ENCODE measurements at places on chromosomes 11 and 22.

GRCh38 chr11:35800970-35801953 lies 138.7 kb downstream of the TRIM44 start:
- H3K36me3 ChIP-seq = peaks cover 32% of the 10 kb centered on the region
- no peaks in the 10 kb centered on the region for H3K27me3 ChIP-seq
- H3K4me1 ChIP-seq = peaks cover 17% of the 10 kb centered on the region
- no peak for DNase-seq
- H3K27ac ChIP-seq = no peak overlapping the region

DNA sequence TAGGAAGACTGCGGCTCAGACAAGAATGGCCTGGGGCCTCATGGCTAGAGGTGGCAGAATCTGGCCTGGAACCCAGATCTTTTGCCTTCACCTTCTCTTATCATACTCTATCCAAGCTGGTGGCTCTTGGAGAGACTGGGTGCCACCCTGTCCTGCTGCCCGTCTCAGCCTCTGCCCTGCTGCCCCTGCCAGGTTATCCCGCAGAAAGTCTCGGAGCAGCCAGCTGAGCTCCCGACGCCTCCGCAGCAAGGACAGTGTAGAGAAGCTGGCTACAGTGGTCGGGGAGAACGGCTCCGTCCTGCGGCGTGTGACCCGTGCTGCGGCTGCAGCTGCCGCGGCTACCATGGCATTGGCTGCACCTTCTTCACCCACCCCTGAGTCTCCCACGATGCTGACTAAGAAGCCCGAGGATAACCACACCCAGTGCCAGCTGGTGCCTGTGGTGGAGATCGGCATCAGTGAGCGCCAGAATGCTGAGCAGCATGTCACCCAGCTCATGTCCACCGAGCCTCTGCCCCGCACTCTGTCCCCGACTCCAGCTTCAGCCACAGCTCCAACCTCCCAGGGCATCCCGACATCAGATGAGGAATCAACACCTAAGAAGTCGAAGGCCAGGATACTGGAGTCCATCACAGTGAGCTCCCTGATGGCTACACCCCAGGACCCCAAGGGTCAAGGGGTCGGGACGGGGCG lies 5.9 kb downstream of the INCENP start:
- H3K4me3 ChIP-seq = no peak overlapping the region
- peaks cover 39% of the 10 kb centered on the region for H3K4me1 ChIP-seq
- peaks cover 87% of the 10 kb centered on the region for H3K36me3 ChIP-seq

DNA sequence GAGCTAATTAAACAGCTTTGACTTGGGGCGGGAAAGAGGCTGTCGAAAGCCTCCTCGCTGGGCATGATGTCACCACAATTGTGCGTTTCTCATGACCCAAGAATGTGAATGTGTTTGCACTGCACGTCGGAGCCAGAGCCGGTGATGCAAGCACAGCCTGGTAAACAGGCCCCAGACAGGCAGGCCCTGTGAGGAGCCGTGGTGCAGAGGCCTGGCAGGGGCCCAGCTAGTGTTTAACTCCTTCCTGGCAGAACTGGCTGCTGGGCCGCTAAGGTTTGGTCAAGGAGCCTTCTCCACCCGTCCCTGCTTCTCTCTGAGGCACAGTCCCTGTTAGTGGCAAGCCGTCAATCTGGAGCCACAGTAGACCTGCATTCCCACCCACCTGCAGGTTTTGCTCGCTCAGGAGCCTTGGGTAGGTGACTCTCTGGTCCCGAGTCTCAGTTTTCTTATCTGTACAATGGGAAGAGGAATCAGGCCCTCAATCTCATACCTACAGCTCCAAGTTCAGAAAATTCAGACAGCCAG lies 25.4 kb upstream of the SMTN start:
- no peak for DNase-seq
- H3K4me3 ChIP-seq = no peak overlapping the region
- no peaks in the 10 kb centered on the region for H3K27me3 ChIP-seq
- no peaks in the 10 kb centered on the region for H3K36me3 ChIP-seq
- H3K27ac ChIP-seq = no peak overlapping the region

GRCh38 chr11:720642-721246 lies 14.7 kb downstream of the EPS8L2 start:
- H3K36me3 ChIP-seq = no peaks in the 10 kb centered on the region
- DNase-seq = peak; percentile 68
- peaks cover 31% of the 10 kb centered on the region for H3K27me3 ChIP-seq
- peaks cover 20% of the 10 kb centered on the region for H3K4me1 ChIP-seq
- no peak overlapping the region for H3K27ac ChIP-seq
- no peak overlapping the region for H3K4me3 ChIP-seq

GRCh38 chr11:70700871-70701270 lies 302.5 kb downstream of the CTTN start:
- no peak overlapping the region for H3K27ac ChIP-seq
- H3K4me1 ChIP-seq = no peaks in the 10 kb centered on the region
- H3K27me3 ChIP-seq = peaks cover 7% of the 10 kb centered on the region
- no peak for DNase-seq

DNA sequence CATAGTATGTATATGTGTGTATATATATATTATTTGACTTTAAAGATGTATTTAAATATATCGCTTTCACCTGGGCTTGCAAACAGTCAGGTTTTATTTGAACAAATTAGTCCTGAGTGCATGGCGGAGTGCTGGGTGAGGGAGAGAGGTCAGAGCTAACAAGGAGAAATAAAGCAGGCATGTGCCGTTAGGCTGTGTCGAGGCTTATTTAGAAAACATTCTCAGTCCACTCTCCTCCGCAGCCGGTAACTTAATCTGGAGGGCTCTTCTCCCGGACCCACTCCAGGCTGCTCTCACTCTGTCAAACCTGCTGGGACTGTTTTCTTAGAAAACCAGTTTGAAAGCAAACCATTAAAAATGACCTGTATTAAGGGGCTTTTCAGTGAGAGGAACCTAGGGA lies 455.9 kb downstream of the MN1 start:
- H3K4me1 ChIP-seq = no peaks in the 10 kb centered on the region
- H3K27ac ChIP-seq = no peak overlapping the region

DNA sequence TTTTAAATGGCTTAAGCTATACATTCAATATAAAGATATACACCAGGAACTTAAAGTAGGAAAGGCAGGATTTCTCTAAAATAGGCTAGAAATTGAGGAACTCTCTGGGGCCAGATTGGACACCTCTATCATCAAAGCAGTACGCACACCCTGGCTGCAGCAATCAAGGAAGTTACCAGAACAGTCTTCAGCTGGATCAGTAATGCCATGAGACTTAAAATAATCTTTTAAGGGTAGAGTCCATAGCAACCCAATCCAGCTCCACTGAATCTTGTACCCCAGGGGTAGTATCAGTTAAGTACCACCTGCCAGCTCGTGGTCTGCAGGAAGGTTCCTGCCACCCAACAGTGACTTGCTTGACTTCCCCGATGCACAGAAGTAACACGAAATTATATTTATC lies 3.0 kb downstream of the RDX start:
- peaks cover 49% of the 10 kb centered on the region for H3K36me3 ChIP-seq
- peak overlapping the region; percentile 26 for H3K27ac ChIP-seq
- H3K27me3 ChIP-seq = no peaks in the 10 kb centered on the region
- no peak for DNase-seq

DNA sequence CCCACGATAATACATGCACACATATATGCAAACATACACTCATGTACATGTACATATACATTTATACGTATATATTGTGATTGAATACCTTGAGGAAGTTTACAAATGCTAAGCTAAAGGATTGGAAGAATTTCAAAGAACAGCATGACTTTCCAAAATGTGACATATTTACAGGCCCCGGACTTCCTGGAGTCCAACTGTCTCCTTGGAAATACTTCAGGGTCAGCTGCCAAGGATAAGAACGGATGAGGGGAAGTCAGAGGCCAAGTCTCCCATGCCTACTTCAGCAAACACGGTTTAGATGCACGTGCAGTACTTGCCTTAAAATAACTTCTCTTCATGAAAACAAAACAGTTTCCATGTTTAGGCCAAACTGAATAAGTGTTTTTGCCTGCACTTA lies 213.6 kb downstream of the DYNC2H1 start:
- H3K27me3 ChIP-seq = no peaks in the 10 kb centered on the region
- no peak for DNase-seq
- H3K27ac ChIP-seq = no peak overlapping the region
- H3K4me1 ChIP-seq = peaks cover 7% of the 10 kb centered on the region
- H3K4me3 ChIP-seq = no peak overlapping the region
- H3K36me3 ChIP-seq = no peaks in the 10 kb centered on the region

DNA sequence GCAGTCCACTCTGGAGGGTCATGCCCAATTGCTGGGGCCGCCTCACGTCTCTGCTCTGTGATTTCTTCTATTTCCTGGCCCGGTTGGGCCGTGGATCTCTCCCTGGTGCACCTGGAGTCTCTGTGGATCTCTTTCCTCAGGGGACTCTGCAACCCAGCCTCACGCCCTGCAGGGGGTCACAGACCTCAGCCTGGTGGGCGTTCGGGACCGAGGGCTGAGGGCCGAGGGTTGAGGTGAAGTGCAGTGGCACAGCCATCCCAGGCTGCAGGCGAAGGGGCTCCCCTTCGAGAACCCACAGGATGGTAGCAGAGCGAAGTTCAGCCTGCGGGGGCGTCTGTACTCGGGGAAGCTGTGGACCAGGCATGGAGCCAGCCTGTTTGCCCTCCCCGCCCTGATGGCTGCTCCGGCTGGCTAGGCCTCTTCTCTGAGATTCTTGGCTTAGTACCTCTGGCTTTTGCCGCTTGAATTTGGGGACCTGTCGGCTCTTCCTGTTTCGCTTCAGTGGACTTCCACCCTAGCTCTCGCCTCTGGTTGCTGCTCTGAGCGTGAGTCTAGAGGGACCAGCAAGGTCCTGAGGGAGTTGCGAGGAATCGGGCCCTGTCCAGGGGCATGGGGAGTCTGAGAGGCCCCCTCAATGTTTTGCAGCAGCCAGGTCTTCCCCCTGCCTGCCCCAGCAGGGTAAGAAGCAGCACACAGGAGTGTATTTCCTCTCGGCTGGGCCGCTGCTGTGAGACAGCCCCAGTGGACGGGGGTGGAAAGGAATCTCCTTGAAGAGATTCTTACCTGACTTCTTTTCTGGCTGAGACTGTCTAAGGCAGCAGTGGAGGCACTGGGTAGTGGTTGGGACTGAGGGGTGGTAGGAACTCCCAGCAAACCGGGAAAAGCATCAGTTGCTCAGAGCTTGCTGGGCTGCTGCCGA lies 140.8 kb downstream of the TBC1D22A start:
- no peak for DNase-seq
- no peak overlapping the region for H3K4me3 ChIP-seq
- peaks cover 9% of the 10 kb centered on the region for H3K4me1 ChIP-seq
- H3K27ac ChIP-seq = no peak overlapping the region

DNA sequence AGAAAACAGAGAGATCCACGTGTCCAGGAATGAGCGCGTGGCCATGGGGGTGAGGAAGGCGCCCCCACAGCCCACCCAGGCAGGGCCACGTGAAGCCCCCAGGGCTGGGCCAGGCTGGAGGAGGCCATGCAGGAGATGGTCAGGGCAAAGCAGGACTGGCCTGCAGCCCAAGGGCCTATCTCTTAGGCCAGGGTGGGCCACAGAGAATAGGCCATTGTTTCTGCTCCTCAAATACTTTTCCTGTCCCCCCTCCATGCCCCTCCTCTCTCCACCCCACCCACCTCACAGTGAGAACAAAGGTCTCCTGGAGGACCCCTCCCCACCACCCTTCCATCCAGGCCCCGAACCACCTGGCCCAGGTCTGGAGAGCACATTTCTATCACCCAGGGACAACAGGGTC lies 8.3 kb upstream of the CDC42EP1 start:
- no peaks in the 10 kb centered on the region for H3K4me1 ChIP-seq
- no peak for DNase-seq
- no peaks in the 10 kb centered on the region for H3K36me3 ChIP-seq
- H3K27me3 ChIP-seq = peaks cover 19% of the 10 kb centered on the region
- no peak overlapping the region for H3K4me3 ChIP-seq
- H3K27ac ChIP-seq = no peak overlapping the region

DNA sequence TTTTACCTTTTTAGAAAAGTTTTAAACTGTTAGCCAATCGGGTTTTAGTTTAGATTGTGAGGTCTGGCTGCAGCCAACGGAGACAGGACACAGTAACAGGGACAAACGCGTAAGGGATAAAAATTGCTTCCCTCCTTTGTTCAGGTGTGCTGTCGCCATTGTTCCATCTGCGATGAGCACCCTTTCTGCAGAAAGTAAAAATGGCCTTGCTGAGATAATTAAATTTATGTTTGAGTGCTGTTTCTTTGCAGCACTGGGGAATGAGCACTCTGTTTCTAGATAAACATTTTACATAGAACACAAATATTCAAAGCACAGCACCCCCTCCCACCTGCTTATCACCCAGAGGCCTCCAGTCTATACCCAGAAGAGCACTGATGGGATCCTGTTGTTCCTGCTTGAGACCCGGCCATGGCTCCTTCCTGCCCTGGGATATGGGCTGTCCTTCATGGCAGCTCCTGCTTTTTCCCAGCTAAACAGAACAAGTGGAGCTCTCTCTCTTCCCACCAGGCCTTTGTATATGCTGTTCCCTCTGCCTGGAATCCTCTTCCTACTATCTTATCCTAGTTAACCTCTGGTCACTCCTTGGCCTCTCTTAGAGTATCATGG lies 34.3 kb upstream of the CELSR1 start:
- no peaks in the 10 kb centered on the region for H3K36me3 ChIP-seq
- peaks cover 4% of the 10 kb centered on the region for H3K4me1 ChIP-seq
- no peak for DNase-seq
- H3K4me3 ChIP-seq = no peak overlapping the region
- H3K27ac ChIP-seq = no peak overlapping the region

DNA sequence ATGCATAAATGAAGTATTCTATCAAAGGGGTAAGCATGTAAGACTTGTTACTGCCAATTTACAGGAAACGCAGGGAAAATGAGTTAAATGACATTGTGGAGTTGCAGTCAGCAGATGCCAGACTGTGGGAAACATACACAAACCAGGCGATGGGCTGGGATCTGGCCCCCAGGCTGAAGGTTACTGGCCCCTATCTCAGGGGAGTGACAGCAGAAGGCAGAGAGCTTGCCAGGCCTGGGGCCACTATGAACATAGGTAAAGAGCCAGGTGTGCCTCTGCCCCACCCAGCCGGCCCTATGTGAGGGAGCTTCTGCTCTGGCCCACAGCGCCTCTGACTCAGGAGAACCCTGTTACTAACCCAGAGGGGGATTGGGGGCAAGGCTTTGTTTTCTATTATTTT lies 26.1 kb upstream of the SLC25A1 start:
- no peak for DNase-seq
- H3K27ac ChIP-seq = no peak overlapping the region
- no peak overlapping the region for H3K4me3 ChIP-seq
- H3K4me1 ChIP-seq = no peaks in the 10 kb centered on the region
- peaks cover 2% of the 10 kb centered on the region for H3K27me3 ChIP-seq
- no peaks in the 10 kb centered on the region for H3K36me3 ChIP-seq

DNA sequence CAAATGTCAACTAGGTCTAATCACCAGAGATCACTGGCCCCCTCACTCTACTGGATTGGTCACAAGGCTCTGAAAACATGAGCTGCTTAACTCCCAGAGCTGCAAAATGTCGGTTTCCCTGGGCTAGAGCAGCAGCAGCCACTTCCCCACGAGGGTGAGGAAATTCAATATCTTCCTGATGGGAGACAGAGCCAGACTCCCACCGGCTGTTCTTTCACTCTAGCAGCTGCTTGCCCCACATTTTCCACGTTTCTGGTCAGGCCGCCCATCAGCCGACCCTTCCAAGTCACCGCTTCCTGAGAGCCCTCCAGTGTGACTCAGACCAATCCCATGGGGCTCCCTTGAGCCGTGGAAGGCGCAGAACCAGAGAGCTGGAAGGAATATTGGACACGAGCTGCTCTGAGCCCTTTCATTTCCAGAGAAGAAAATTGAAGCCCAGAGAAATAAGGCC lies 227.0 kb downstream of the ADAMTS15 start:
- H3K4me1 ChIP-seq = no peaks in the 10 kb centered on the region
- DNase-seq = no peak
- H3K4me3 ChIP-seq = no peak overlapping the region
- no peaks in the 10 kb centered on the region for H3K36me3 ChIP-seq
- no peak overlapping the region for H3K27ac ChIP-seq
- peaks cover 7% of the 10 kb centered on the region for H3K27me3 ChIP-seq

- no peaks in the 10 kb centered on the region for H3K27me3 ChIP-seq
- DNase-seq = no peak
- peaks cover 3% of the 10 kb centered on the region for H3K36me3 ChIP-seq
Measured at GRCh38 chr11:134340354-134340964, 8.7 kb downstream of the GLB1L2 start.

Measured in activated T-cell treated with anti-CD3 and anti-CD28 coated beads, Interleukin-2, amount 50 U/mL, for 24 hours (primary cell).